ENCODE measurements at places on chromosomes 2 and 18.

GRCh38 chr18:30277676-30278075, 764.9 kb downstream of the DSC3 start:
- no peak for DNase-seq

GRCh38 chr2:69631402-69631801, 12.1 kb downstream of the AAK1 start:
- no peak for DNase-seq

GRCh38 chr18:13710414-13710831, 15.9 kb downstream of the FAM210A start:
- DNase-seq = no peak

- no peak for DNase-seq
Measured at GRCh38 chr2:102367331-102367971, 11.9 kb downstream of the IL18R1 start.

DNA sequence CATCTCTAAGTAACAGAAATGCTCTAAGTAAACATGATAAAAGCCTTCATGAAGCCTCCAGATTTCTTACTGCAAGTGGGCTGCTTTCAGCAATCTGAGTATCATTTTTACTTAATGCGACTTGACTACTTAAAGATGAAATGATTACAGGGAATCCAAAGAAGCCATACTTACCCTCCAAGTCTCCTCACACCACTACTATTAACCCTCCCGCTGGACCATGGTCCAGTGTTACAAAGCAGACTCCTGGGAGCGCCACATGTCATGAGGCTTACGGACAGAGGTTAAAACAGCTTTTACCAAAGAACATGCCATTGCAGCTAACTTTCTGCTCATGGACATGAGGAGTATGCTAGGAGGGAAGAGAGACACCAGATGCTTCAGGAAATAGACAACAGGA, 46.4 kb downstream of the LPIN2 start:
- DNase-seq = no peak

DNA sequence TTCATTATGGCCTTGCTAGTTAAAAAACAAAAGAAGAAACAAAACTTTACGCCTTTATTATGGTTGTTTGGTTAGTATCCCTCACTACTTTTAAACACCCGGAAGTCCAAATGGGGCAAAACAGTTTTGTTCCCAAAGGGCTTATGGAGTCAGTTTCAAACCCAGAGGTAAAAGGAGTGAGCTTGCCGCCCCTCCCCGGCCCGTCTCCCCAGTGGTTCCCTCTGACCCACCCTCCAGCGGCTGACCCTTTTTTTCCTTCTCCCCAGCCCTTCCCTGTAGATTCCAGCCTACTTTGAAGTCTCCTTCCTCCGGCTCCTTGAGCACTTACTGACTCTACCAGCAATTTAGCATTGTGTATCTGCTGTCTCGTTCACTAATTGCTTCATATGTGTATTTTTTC, 209.2 kb downstream of the ICOS start:
- DNase-seq = no peak

GRCh38 chr2:109428281-109428680, 185.5 kb downstream of the SEPTIN10 start:
- no peak for DNase-seq

Data from NCI-H2171 treated with DMSO at 0.1 percent for 48 hours (cell line).